ENCODE measurements at places on chromosomes 7 and 10.

DNA sequence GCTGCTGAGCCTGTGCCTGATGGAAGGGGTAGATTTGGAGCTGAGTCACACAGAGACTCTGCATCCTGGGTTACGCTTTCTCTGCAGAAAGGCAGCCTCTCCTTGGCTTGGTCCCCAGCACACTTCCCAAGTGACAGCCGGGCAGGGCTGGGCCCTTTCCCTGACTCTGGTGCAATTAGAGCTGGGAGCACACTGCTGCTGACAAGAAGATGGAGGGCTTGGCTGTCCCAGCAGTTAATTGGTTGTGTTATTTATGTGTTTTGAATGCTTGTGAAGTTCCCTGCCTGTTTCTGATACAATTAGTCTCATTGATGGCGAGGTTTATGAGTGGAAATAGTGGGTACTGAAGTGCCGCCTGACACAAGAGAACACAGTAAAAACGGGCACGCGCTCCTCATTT is 123.6 kb downstream of the TCERG1L start:
- DNase-seq, result no peak

DNA sequence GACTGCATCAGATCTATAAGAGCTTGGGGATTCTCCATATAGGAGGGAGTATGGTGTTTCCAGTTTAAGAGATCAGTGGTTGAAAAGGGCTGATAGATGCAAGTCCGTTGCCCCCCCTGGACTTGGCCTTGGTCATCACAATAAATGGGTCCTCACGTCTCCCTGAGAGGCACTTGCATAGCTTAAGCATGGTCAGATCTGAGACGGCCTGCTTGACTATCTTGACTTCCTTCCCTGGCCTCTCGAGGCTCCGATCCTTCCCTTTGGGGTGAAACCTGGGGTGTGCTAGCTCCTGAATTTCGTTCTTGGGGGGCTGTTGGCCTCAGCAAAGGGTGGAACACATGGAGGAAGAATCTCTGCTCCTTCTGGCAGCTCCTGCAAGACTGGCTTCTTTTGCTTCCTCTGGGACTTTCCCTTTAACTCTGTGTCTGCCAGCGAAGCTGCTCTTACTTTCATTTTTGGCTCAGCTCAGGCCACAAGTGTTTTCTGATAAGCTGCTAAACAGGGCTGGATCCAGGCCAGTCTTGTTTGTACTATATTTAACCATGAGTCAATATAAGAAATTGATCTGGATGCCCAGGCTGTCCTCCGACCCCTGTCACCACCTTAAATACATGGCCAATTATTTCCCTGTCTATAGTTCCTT is 11.2 kb upstream of the ZNF485 start:
- DNase-seq, result no peak

- DNase-seq, result no peak
Observed at GRCh38 chr7:118731854-118732253, 507.4 kb downstream of the ANKRD7 start.

- no peak for DNase-seq
Observed at GRCh38 chr10:1858048-1858447, 120.7 kb upstream of the ADARB2 start.

DNA sequence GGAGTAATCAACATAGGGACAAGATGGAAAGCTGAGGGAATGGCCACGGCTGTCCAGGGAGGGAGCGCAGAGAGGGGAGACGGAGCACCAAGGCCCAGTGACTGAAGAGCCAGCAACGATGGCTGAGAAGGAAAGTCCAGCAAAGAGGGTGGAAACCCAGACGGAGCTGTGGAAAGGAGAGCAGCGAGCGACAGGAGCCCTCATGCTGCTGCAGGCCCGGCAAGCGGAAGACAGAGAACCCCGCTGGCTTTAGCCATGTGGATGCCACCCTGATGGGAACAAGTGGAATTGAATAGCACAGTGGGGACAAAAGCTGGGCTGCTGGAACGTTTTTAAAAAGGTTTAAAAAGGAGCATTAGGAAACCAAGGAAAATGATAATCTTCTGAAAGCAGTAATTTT is 82.9 kb upstream of the DDC start:
- peak; percentile 20 for DNase-seq

- DNase-seq, result no peak
Observed at GRCh38 chr10:2948127-2948854, 119.1 kb upstream of the PFKP start.

DNA sequence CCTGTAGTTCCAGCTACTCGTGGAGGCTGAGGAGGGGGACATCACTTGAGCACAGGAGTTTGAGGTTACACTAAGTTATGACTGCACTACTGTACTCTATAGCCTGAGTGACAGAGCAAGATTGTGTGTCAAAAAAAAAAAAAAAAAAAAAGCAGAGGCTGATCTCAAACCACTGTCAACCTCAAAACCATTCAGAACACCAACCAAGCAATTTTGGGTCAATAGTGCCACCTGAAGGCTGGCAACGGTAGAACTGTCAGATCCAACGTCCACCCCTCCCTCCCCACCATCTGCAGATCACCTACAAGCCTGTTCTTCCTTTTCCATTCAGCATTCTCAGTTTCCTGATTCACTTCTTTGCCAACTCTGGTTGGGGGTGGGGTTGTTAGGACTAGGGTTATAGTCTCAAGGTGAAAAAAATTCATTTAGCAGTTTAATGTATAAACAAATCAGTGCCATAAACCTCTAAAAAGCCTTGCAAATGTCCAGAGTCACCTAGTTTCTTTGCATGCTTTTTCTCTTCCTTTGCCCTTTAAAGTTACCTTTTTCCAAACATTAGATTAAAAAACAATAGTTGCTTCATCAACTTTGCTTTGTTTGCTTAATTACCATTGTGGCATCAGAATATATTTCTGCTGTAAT is 2.6 kb downstream of the MRPS33 start:
- DNase-seq, result no peak

DNA sequence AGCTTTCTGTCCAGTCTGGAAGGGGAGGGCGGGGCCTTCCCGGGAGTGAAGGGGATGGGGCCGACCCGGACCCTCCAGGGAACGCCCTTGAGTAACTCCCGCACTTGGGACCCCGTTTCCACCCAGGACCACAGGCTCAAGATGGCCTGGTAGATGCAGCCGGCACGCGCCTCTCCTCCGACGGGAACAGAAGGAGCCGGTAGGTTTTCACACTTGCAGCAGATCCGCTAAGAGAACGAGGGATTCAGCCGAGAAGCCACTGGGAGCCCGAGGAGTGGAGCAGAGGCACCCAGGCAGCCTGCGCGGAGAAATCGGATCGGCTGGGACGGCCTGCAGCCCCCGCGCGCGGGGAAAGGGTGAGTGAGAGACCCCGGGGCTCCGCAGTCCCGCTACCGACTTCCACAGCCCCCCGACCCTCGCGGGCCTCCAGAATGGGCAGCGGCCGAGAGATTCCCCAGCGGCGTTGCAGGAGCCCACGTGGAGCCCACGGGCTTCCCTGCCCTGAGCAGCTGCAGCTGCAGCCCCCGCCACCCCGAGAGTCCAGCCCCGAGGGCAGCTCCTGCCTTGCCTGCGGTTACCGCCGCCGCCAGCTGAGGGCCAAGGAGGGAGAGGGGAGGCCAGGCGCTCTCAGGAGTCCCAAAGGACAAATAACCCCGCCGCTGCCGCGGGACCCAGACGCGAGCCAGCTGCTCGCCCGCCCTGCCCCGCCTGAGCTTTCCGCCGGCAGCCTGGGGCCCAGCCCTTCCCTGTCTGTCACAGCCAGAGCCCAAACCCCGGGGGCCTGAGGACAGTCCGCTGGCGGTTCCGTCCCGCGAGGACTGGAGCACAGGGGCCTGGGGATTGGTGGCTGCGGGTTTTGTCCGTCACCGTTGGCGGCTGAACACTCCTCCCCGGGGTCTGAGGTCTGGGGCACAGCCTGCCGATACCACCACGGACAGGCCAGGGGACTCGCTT is 21.8 kb downstream of the IFT22 start:
- peak; percentile 42 for DNase-seq

DNA sequence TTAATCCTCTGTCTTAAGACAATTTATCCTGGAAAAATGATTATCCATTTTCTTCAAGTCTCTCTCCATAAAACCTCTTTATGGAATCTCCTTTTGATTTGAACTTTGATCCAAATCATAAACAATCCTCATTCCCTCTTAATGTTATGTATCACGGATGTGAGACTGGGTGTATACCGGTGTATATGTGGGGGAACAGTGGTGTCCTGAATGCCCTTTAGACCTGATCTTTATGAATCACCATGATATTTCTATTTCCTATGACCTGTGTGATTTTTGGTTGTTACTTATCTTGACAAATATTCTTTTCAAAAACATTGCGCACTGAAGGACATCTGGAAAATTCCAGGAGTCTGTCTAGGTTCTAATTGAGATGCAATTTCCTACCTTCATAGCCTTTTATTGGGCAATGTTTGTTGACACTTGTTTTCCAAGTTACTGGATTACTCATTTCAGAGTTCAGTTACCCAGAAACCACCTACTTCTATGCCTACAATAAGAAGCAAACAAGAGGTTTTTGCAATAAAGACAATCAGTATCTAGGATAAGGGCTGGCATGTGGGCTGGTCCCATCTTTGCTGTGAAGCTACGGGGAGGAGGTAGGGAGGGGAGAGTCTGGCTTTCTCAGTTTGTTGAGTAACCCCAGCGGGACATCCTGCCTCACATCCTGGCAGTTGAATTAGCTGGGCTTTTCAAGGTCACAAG is 190.4 kb downstream of the CTTNBP2 start:
- DNase-seq, result no peak

DNA sequence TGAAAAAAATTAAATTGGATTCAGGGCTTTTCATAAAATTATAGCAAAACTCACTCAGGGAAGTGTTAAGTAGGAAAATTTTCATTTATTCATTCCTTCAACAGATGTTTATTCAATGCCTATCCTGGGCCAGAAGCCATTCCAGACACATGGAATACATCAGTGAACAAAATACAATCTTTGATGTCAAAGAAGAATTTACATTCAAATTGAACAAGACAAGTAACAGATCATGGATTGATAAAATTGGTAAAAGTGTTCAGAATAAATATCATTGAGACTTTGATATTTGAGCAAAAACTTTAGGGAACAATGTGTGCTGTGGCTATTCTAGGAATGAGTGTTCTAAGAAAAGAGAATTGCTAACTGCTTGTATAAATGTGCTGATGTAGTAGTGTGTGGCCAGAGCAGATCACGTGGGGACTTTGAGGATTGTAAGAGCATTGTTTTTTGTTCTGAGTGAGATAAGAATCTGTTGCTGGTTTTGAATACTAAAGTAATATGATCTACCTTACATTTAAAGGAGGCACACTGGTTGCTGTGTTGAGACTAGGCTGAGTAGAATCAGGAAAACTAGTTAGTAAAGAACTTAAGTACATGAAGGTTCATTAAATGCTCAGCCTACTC is 957.2 kb downstream of the PCDH15 start:
- DNase-seq, result no peak

DNA sequence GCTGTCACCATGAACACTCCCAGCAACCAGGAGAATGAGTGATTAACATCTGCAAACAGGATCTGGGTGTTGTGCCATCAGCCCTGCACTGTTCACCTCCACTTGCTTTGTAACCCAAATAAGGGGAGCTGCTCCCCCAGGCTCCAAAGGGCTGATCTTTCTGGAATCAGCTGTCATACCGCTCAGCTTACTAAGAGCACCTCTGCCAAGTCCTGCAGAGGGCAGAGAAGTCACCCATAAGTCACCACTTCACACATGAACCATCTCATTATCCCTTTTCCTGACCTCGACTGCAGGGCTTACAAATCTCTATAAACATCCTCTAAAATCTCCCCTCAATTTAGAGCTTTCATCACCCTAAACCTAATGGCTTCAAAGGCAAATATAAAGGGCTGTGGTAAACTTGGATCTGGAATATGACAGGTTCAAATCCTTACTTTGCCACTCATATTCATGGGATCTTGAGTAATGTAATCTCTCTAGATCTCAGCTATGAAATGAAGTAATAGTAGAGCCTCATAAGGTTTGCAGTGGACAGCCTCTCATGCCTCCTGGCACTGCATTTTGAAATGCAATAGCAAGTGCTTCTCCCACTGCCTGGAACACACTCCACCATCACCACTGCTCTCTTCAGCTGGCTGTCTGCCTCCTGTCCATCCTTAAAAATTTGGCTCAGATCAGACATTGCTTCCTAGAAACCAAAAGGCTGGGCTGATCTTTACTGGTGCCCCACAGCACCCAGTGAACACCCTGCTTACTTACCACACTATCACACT is 38.8 kb downstream of the ERLIN1 start:
- no peak for DNase-seq

GRCh38 chr10:113364227-113364626 is 188.6 kb upstream of the HABP2 start:
- no peak for DNase-seq

DNA sequence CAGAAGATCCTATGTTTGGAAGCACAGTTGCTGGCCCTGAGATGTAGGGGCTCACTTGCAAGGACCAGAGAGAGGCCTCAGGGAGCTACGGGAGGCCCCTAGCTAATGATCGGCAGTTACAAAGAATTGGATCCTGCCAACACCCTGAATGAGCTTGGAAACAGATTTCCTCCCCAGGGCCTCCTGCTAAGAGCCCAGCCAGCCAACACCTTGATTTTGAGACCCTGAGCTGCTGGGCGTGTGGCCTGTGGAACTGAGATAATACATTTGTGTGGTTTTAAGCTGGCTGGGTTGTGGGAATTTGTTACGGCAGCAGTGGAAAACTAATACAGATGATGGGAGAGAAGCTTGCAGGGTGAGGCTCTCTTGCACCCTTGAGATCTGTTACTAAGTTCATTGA is 3.9 kb downstream of the DOCK1 start:
- no peak for DNase-seq

DNA sequence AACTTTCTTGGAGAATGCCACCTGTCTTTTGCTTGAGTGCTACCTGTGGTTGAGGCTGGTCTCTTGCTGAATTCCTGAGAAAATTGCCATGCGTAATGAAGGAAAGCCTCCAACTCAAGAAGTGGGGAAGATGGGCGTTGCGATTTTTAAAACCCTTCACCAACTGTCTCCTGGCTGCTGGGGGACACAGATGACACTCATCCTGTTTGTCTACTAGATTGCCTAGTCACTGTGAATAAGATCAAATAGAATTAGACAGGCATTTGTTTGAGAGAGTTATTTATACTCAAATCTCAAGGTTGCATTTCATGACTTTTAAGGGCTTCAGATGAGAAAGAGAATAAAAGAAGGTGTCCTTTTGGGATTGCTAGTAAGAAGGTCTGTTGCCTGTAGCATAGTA is 84.3 kb upstream of the MTPN start:
- no peak for DNase-seq

DNA sequence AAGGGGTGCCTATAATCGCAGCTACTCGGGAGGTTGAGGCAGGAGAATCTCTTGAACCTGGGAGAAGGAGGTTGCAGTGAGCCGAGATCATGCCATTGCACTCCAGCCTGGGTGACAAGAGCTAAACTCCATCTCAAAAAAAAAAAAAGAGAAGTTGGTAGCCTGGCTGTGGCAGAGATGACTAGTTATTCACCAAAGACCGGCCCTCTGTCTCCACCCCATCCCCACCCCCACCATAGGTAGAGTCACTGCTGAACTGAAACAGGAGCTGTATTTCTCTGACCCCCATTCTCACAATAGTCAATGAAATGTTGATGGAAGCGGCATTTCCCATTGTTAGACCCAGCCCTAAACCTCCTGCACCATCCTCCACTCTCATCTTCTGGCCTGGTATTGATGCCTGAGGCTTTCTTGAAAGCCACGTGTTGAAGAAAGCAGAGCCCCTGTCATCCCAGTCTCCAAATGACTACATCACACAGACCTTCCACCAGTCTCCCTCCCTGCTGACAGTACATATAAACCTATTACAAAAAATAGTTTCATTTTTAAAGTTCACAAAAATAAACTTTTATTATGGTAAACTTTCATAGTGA is 9.4 kb upstream of the PIK3CG start:
- no peak for DNase-seq
